Skin of body (tissue), 3 donors: ENCODE measurements at places on chromosomes 1 and 21. TPM values are rescaled to one million over a fixed set of nuclear protein-coding genes. Genes with fewer than 3 reads are reported as not detected.

The CLDN17 gene
- total RNA-seq: 1.1 TPM

The CFAP74 gene
- total RNA-seq: 0.49 TPM

The GIPC2 gene
- total RNA-seq: 2.3 TPM

The LCE1C gene
- 9.3 TPM for total RNA-seq

The CDK18 gene
- 4.2 TPM for total RNA-seq

The APH1A gene
- total RNA-seq: 56.1 TPM

The GSTM5 gene
- total RNA-seq: 12.3 TPM
